ENCODE measurements at places on chromosomes 12 and 14.

DNA sequence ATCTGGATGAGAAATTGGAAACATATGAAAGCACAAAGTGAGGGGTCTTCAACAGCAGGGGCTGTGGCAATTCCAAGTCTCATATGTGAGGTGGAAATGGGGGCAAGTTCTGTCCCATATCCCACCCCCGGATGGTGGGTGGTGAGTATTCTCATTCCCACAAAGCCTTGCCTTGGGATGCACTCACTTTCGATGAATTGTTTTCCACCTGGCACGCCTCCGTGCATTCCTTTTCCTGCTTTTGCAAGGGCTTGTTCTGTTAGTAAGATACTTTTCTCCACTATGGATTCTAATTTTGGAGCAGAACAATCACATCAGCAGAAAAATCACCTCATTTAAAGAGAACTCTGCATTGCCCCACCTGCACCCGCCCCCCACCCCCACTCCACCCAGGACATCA is 3.1 kb downstream of the LACRT start:
- no peak for DNase-seq

DNA sequence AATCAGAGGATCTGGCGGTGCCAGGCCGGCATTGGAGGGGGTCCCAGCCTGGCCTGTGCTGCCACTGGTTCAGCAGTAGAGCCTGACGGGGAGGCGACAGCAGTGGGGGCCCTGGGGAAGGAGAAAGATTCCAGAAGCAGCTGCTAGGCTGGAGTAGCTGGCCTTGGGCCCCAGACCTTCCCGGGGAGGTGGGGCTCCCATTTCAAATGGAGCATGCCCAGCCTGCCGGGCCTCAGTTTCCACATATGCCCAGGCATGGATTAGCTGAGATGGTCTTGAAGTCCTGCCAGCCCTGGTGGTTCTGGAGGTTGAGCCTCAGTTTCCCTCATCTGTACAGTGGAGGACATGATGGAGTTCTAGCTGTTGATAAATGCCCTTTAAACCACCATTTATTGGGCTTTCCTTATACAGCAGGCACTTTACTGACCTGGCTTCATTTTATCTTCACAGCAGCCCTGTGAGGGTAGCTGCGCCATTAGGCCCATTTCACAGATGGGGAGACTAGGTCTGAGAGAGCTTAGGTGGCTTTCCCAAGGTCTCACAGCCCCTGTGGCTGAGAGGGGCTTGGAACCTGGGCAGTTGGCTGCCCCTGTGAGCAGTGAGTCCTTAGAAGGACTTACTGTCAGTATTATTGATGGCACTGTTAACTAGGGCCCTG is 21.8 kb downstream of the SH2B3 start:
- DNase-seq, result no peak

DNA sequence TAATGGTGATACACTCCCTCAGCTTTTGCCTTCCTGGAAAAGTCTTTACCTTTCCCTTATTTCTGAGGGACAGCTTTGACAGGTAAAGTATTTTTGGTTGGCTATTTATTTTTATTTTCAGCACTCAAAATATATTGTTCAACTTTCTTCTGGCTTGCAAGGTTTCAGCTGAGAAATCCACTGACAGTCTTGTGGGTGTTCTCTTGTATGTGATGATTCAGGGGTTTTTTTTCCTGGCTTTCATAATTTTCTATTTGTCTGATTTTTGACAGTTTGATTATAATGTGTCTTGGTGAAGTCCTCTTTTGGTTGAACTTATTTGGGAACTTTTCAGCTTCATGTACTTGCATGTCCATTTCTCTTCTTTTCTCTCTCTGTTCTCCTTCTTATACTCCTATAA is 73.7 kb upstream of the OTOGL start:
- DNase-seq, result no peak

- DNase-seq, result no peak
Observed at GRCh38 chr12:83800022-83800421, 1112.6 kb downstream of the SLC6A15 start.

- no peak for DNase-seq
Observed at GRCh38 chr14:99947695-99948094, 117.5 kb upstream of the EVL start.

DNA sequence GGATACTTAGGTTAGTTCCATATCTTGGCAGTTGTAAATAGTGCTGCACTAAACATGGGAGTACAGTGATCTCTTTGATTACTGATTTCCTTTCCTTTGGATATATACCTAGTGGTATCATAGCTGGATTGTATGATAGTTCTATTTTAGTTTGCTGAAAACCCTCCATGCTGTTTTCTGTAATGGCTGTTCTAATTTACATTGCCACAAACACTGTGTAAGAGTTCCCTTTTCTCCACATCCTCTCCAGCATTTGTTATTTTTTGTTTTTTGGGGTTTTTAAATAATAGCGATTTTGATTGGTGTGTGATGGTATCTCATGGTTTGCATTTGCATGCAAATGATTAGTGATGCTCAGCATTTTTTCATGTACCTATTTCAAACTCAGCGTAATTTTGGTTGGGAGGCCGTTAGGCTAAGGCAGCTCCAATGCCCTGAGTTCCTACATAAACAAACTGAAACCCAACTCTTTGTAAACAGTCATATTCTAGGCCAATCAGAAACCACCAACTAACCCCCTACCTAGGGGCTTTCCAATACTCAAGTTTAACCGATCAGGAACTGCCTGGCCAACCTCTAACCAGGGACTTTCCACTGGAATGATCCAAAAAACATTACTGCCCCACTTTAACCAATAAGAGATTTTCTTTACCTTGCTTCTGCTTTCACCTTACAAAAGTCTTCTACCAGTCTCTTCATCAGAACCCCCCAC is 171.6 kb downstream of the FBXL14 start:
- no peak for DNase-seq

GRCh38 chr12:120800665-120801064 is 75.0 kb downstream of the ACADS start:
- DNase-seq, result no peak

GRCh38 chr14:64245491-64245890 is 48.7 kb downstream of the ESR2 start:
- DNase-seq, result no peak

GRCh38 chr14:100815478-100816285 is 10.2 kb upstream of the MEG3 start:
- DNase-seq, result no peak

- no peak for DNase-seq
Observed at GRCh38 chr12:102962532-102962931, 5.1 kb downstream of the ASCL1 start.

DNA sequence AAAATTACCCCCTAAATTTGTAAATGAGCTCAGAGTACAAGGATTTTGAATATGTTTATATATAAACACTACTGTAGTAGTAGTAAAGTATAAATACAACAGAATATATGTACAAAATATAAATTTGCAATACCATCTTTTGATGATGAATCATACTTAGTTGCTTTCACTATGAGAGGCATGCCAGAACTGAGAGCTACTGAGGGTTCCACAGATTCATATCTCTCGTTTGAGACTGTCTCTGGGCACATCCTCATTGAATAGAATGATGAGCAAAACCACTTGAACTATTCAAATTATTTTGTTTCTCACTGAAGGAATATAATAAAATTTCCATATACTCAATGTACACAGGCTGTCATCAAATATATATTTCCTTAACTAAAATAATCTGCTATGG is 417.6 kb downstream of the NAV3 start:
- DNase-seq, result no peak

DNA sequence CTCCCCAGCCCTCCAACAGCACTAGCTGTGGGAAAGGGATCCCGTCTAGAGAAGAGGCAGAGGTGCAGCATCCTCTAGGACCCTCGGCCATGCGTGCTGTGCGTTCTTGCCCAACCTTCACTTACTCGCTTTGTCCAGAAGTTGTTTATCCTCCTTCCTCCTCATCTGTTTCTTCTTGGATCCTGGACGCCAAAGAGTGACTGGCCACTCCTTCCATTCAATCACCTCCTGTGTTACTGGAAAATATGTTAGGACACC is 140.5 kb downstream of the ZFP36L1 start:
- DNase-seq, result peak; percentile 40

DNA sequence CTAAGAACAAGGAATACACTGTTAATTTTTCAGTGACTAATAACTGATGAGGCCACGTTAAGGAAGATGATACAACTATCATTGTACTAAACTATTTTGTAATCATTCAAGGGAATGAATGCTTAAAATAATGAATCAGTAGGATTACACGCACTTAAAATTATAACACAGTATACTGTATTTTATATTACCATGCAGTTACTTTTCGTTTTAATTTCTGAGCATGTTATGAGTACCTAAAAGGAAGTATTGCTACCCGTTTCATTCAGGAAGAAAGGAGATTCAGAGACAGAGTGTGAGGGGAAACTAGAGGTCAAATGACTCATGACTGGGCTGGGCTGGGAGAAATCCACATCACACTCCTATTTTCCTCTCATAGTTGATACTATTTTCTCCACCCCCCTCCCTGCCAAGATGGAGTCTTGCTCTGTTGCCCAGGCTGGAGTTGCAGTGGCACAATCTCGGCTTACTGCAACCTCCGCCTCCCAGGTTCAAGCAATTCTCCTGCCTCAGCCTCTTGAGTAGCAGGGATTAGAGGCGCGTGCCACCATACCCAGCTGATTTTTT is 202.0 kb downstream of the PPM1H start:
- no peak for DNase-seq

- no peak for DNase-seq
Observed at GRCh38 chr12:14860490-14860889, 17.2 kb upstream of the ART4 start.

DNA sequence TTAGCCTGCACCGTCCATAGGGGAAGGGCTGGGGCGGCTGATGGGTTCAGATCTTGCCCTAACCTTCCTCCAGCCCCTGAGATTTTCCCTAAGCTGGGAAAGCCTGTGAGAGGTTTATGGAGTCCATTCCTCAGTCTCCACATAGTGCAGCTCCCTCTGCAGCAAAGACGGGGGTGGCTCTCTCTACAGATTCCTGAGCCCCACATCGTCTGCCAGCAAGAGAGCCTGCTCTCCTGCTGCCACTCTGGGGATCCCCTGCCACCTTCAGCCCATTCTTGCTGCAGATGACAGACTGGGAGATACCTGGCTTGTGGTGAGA is 3.1 kb downstream of the SMIM41 start:
- DNase-seq, result no peak

- DNase-seq, result no peak
Observed at GRCh38 chr12:3134126-3134525, 56.9 kb downstream of the TSPAN9 start.

DNA sequence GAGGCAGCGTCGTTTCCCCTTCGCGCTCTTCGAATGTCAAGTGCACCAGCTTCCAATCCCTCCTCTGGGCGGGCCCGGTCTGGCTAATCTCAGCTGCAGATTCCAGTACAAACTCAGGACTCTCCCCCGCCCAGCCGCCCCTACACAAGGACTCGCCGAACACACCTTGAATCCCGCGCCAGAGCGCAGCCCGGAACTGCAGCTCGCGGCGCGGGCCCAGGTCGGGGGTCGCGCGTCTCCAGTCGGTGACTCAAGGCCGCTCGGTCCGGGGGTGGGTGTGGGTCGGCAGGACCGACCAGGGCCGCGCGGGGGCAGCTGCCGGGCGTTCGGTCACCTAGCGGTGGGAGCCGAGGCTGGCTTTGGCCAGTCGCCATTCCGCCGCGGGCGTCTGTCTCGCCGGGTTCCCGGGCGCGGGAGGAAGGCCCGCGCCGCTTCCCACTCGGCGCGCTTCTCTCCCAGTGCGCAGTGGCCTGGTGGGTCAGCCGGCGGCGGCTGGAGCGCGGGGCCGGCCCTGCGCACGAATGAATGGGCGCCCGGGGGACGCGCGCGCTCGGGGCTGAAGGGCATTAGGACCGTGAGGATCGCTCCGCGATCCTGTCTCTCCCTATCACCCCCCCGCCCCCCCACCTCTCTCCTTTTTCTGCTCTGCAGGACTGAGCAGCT is at the start of gene GALNT16:
Gene GALNT16 (plus strand): TSS at position 632 of the 663 bp plus-strand sequence. CDS start 133 bp downstream, outside the sequence.
- no peak for DNase-seq

- DNase-seq, result no peak
Observed at GRCh38 chr14:30888480-30889243, 14.3 kb downstream of the COCH start.

Data from suprapubic skin (tissue), 4 donors.